ENCODE measurements at places on chromosomes 3 and 15. TPM values are rescaled to one million over a fixed set of nuclear protein-coding genes. Genes with fewer than 3 reads are reported as not detected.

DNA sequence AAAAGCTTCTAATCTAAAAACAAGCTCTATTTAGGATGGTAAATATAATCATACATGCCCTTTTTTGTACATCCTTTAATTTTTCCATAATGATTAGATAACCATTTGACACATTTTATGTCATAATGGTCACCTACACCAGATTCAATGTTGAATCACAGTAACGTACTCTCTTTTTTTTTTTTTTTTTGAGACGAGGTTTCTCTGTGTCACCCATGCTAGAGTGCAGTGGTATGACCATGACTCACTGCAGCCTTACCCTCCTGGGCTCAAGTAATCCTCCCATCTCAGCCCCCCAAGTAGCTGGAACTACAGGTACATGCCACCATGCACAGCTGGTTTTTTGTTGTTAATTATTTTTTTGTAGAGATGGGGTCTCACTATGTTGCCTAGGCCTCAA, 49.2 kb downstream of the PROS1 start:
- no peaks in the 10 kb centered on the region for H3K4me1 ChIP-seq
- no peak overlapping the region for H3K27ac ChIP-seq
- no peaks in the 10 kb centered on the region for H3K27me3 ChIP-seq
- no peaks in the 10 kb centered on the region for H3K36me3 ChIP-seq
- no peak overlapping the region for H3K4me3 ChIP-seq

DNA sequence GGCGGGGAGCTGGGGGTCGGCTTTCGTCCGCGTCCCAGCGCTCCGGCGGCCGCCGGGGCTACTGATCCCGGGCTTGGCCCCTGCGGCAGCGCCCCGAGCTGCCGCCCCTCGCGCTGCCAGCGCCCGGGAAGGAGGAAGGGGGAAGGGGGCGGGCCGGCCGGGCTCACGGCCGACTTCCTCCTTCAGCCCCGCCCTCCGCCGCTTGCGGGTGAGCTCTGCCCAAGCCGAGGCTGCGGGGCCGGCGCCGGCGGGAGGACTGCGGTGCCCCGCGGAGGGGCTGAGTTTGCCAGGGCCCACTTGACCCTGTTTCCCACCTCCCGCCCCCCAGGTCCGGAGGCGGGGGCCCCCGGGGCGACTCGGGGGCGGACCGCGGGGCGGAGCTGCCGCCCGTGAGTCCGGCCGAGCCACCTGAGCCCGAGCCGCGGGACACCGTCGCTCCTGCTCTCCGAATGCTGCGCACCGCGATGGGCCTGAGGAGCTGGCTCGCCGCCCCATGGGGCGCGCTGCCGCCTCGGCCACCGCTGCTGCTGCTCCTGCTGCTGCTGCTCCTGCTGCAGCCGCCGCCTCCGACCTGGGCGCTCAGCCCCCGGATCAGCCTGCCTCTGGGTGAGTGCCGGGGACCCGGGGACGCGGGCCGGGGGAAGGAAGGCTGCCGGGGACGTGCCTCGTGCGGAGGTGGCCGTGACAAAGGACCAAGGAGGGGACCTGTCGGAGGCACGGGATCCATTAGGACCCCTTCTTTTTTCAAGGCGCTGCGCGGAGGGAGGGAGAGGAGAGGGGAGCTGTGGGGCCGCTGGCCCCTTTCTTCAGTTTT, at the start of gene SEMA4B:
Gene SEMA4B, plus strand, starts transcription at position 201 of the 814 bp plus-strand sequence. Its CDS starts 249 bp downstream, at position 450.
- H3K27me3 ChIP-seq = no peaks in the 10 kb centered on the region
- peak within 1 kb of the TSS; percentile 67 for H3K4me3 ChIP-seq
- H3K27ac ChIP-seq = peak within 1 kb of the TSS; percentile 85
- peak; percentile 81 for DNase-seq

The ZBTB20 gene
- total RNA-seq = 59.2 TPM

GRCh38 chr3:13349823-13350222, 70.3 kb downstream of the NUP210 start:
- DNase-seq = no peak
- peaks cover 19% of the 10 kb centered on the region for H3K4me1 ChIP-seq
- H3K27me3 ChIP-seq = no peaks in the 10 kb centered on the region
- peaks cover 27% of the 10 kb centered on the region for H3K36me3 ChIP-seq
- peak overlapping the region; percentile 68 for H3K27ac ChIP-seq
- no peak overlapping the region for H3K4me3 ChIP-seq

DNA sequence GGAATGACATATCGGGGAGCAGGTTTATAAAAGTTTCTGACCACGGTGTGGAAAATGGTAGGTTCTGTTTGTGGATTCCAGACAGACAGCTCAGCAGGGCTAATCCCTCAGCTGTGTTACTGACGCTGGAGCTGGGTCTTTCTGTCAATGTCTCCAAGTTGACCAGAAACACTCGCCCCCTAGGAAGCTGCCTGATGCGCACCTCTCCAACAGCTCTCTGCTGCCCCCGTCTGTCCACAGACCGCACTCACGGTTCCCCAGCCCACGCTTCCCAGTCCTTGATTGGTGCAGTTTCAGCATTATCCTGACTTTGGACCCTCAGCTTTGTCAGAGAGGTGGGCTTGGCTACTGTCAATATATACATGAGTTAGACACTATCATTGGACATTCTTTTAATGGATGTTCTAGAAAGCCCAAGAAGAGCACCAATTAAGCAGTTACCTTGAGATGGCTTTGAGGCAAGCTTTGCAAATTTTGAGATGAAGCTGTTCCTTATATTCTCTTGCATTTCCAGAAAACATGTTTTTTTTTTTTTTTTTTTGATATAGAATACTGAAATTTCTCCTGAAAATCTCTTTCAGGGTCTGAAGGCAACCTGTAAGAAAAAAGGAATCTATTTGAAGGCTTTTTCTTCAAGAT, 98.9 kb upstream of the TBC1D5 start:
- H3K4me3 ChIP-seq = no peak overlapping the region
- no peak overlapping the region for H3K27ac ChIP-seq
- peak; percentile 60 for DNase-seq
- no peaks in the 10 kb centered on the region for H3K27me3 ChIP-seq
- no peaks in the 10 kb centered on the region for H3K4me1 ChIP-seq
- H3K36me3 ChIP-seq = no peaks in the 10 kb centered on the region

The GOLGA6A gene
- total RNA-seq = 0.32 TPM

The GOLGA6D gene
- 0.19 TPM for total RNA-seq

All from naive thymus-derived CD4-positive, alpha-beta T cell (primary cell).